ENCODE measurements at places on chromosomes 5 and 9.

DNA sequence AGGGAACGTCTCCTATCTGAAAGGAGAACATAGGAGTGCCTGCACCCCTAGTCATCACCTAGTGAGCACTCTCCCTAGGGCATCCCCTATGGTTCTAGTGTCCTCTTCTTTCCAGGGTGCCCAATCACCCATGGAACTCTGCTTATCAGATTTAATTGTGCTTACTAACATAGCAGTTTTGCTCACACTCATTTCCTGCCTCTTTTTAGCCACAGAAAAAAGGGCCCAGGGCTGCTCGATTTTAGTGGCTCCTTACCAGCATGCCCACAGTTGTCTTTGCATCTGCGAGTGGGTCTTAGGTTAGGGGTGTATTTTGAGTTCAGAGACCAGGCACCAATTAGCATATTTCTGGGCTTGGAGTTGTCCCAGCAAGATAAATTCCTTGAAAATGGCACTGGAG is 1110.2 kb downstream of the TAF11L14 start:
- no peak for DNase-seq

DNA sequence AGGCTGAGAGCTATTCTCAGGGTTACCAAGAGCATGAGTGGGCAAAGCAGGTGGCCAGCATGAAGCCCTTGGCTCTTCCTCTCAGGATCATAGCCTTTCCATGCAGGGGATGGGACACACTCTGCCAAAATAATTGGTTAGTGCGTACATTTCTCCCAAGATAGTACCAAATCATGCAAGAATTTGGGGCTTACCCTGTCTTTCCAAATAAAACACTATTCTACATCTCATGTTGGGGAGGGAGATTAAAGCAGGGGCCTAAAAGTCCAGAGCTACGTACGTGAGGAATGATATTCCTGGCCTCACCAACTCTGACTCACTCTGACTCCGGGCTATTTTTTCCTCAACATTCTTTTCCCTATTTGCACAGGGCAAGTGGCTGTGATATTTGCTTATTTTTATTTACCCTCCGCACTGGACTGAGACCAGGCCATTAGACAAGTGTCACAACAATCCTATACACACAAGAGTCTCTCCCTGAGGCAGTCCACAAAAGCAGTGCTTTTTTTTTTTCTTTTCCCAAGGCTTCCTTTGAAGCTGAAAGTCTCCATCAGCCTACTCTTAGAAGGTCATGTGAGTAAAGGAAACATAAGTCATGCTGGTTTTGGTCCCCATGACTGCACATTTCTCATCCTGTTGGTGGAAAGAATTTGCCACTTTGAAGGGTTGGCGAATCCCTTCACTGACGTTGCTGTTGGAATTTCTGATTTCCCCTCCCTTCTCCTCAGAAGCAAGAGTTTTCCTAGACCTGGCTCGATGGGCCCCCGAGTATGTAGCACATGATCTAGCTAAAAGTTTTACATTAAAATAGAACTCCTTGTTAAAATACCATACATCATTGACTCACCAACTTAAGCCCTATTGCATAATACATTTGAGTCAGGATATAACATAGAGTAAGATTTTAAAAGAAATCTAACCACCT is 40.0 kb downstream of the TMEM252 start:
- no peak for DNase-seq

- peak; percentile 74 for DNase-seq
Measured at GRCh38 chr9:95459851-95460517, 56.8 kb downstream of the PTCH1 start.

- peak; percentile 9 for DNase-seq
Measured at GRCh38 chr9:5510989-5511388, 658 bp downstream of the PDCD1LG2 start.

- no peak for DNase-seq
Measured at GRCh38 chr5:156155598-156155997, 171.4 kb upstream of the SGCD start.

- no peak for DNase-seq
Measured at GRCh38 chr5:6783787-6784186, 70.6 kb downstream of the TENT4A start.

DNA sequence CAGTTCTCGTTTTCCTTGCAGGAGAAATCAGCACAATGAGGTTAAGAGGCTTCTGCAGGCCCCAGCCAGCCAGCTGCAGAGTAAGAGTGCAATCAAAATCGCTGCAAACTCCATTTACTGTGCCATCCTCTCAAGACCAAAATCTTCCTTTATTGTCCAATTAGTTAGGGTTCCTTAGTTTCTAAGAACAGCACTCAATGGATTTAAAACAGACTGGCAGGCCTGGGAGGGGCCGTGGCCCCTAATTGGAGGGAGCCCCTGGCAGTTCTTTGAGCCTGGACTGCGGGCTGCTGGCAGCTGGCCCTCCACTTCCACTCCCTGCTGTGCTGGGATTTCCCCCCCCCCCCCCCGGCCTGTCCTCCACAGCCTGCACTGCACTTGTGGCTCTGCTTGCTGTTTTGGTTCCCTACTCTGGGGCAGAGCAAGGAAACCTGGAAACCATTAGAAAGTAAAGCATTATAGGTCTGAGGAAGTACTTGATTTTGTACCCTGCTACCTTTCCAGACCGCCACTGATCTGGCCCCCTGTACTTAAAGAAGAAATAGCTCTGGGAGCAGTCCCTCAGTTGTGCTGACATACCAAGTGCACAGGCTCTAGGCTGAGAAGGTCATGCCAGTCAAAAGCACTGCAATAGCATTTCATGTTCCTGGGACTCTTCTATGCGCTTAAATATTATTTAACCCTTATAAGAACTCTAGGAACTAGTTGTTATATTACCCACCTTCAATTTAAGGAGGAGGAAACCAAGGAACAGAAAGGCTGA is 129.0 kb downstream of the APBA1 start:
- peak; percentile 64 for DNase-seq

DNA sequence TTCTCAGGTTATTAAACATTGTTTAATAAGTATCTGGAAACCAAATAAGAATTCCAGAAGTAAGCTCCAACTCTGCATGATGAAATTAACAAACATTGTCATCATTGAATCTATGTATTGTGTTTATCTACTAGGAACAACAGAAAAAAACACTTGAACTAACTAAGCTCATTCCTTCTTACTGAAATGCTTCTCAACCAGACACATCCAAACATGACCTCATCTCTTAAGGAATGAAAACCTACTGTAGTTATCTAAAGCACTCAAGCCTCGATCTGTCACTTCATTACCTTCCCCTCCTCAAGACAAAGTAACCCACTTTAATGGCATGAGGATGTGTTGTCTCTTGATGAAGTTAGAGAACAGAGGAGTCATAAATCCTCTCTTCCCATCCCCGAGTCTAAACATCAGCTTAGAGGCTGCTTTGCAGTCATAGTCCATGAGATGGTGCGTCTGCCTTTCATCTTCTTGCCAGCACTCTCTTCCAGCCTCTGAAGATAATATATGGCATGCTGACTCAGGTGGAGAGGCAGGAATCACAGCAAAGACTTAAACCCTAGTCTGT is 86.5 kb downstream of the CEMIP2 start:
- DNase-seq, result no peak

- no peak for DNase-seq
Measured at GRCh38 chr9:127867356-127868277, 9.9 kb downstream of the AK1 start.

DNA sequence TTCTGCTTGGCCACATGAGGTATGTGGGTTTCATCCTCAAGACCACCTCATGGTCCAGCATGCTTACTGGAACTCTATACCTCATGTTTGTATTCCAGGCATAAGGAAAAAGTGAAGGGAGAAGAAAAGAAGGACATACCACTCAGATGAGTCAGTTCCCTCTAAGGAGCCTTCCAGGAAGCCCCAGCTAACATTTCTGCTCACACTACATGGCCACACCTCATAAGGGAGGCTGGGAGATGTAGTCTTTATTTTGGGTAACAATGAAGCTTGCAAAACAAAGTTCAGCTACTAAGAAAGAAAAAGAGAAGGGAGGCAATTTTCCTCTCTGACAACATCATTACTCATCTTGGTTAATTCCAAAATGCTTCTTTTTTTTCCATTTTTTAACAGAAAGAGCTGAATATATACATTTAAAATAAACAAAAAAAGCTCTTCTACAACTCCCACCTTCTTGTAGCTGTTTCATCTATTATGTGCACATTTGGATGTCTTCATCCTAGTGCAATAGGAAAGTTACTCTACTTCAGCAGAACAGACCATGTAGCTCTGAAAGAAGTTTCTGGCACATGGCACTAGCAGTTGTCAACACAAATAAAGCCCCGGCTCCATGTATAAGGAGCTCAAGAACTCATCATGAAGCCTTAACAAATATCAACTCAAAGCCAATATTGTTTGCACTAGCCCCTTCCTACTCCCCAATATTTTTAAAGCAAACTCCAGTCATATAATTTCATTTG is 123.6 kb upstream of the CCDC112 start:
- no peak for DNase-seq

- peak; percentile 96 for DNase-seq
Measured at GRCh38 chr9:123397975-123398374, 42.0 kb downstream of the CRB2 start.

DNA sequence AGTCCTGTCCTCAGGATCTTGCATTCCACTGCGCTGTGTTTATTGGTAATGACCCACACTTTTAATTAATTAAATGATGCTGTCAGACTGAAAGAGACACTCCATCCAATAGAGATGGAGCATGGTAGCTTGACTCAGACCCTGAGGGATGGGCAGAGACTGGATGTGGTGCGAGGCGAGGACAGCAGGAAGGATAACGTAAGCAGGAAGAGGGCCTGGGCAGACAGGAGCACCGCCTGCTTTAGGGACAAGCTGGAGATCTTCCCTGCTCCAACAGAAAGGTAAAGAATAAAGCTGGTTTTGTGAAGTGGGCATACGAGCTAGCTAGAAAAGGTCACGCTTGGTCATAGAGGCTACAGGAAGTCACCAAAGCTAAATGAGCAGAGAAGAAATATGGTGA is 3.6 kb upstream of the DOCK8 start:
- DNase-seq, result no peak

DNA sequence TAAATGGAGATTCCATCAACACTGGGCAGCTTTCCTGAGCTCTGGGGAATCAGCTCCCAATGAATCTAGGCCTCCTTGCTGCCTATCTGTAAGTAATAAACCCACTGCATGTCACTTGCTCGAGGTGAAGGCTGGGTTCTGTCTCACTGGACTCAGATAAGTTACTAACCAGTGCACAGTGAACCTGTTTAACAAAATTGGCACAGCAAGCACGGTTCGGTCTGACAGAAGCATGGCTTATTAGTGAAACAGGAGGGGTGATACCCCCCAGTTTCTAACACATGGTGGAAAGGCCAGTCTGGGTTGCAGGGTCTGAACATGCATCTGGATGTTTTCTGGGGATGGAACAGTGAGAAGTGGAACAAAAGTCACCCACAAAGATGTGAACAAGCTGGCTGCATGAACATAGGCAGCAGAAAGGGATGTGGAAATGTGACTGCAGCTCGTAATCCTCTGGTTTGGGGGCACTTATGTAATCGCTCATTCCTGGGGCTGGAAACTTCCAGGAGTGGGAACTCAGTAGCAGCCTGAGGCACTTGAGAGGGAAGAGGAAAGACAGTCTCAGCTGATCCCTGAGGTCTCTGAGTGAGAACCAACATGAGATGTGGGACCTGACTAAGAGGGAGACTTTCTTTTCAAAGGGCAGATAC is 37.7 kb downstream of the UGT3A2 start:
- DNase-seq, result no peak

- no peak for DNase-seq
Measured at GRCh38 chr5:116062352-116062751, 22.5 kb upstream of the COMMD10 start.

DNA sequence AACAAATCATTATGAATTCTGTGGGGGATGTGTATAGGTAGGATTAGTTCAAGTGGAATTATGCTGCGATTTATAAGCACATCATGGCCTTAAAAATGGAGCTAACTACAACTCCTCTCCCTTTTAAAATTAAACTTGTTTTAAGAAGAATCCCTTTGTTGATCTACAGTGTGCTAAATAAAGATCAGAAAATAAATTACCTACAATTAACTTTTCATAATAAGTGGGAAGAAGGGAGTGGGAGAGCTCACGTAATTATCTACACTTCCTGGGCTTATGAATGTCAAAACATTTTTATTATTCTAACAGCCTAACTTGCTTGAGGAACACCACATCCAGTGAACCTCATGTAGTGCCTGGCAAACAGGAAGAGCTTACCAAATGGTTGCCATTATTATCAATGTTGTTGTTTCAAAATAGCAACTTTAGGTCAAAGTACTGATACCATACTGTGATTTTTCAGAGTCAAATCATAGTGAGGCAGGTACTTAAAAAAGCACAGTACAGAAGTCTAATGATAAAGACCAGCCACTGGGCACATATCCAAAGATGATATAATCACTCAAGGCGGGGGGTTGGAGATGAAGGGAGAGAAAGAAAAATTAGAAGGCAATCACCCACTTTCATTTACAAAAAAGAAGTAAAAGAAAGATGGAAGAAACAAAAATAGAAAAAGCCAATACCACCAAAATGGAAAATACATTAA is 174.0 kb downstream of the RAPGEF6 start:
- no peak for DNase-seq

- DNase-seq, result no peak
Measured at GRCh38 chr9:129761901-129762369, 9.1 kb upstream of the PTGES start.

GRCh38 chr9:95724253-95724991 is 151.1 kb upstream of the ERCC6L2 start:
- DNase-seq, result no peak

GRCh38 chr5:22693121-22693520 is 160.0 kb downstream of the CDH12 start:
- no peak for DNase-seq

- no peak for DNase-seq
Measured at GRCh38 chr9:137445275-137445807, 4.2 kb upstream of the ENTPD8 start.

- no peak for DNase-seq
Measured at GRCh38 chr5:127909821-127910220, 173.7 kb upstream of the SLC12A2 start.

DNA sequence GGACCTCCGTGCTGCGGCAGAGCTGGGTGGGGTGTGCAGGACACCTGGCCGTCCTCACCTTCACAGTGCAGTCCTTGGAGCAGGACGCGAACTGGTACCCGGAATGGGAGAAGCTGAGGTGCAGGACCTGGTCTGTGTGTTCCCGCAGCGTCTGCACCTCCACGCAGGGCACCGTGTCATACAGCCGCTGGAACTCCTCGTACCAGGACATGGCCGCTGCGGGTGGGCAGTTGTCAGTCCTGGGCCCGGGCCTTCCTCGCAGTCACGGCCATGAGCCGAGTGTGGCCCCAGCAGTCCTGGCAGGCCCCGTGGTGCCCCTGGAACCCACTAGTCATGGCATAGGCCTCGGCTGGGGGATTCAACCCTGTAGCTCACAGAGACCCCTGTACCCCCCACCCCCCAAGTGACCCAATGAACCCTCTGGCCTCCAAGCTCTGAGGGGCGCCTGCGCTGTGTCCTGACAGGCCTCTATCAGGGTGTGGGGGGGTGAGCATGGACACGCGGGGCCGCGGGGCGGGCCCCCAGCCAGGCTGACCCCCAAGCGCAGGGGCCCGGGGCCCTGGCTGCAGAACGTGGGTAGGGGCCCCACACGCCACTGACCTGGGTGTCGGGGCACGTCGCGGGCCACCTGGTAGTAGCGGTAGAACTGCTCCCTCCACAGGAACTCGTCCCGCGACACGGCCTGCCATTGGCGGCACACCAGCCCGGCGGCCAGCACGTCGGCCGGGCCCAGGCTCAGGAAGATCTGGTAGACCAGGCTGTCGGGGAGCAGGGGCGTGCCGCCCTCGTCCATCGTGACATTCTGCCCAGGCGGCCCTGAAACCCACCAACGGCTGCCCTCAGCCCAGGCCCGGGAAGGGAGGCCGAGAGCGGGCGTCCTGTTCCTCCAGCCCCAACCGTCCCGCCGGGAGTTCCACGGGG is 987 bp downstream of the FBXW5 start:
- no peak for DNase-seq
